AG04450 (cell line): ENCODE measurements at places on chromosomes 5 and 9.
A peak's percentile ranks its signal among the peaks of the same experiment; 100 is the strongest.

DNA sequence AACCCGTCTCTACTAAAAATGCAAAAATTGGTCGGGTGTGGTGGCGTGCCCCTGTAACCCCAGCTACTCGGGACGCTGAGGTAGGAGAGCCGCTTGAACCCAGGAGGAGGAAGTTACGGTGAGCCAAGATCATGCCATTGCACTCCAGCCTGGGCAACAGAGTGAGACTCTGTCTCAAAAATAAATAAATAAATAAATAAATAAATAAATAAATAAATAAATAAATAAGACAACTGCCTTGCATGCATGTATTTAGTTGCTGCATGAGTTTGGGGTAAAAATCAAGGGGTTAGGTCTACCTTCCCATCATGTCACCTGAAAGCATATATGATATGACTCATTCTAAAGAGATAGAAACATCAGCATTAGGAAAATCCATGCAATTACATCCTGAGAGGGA is 254.0 kb downstream of the ADAMTSL1 start:
- no peak for DNase-seq

- DNase-seq: no peak
Measured at GRCh38 chr9:93297659-93298497, 113.9 kb downstream of the WNK2 start.

DNA sequence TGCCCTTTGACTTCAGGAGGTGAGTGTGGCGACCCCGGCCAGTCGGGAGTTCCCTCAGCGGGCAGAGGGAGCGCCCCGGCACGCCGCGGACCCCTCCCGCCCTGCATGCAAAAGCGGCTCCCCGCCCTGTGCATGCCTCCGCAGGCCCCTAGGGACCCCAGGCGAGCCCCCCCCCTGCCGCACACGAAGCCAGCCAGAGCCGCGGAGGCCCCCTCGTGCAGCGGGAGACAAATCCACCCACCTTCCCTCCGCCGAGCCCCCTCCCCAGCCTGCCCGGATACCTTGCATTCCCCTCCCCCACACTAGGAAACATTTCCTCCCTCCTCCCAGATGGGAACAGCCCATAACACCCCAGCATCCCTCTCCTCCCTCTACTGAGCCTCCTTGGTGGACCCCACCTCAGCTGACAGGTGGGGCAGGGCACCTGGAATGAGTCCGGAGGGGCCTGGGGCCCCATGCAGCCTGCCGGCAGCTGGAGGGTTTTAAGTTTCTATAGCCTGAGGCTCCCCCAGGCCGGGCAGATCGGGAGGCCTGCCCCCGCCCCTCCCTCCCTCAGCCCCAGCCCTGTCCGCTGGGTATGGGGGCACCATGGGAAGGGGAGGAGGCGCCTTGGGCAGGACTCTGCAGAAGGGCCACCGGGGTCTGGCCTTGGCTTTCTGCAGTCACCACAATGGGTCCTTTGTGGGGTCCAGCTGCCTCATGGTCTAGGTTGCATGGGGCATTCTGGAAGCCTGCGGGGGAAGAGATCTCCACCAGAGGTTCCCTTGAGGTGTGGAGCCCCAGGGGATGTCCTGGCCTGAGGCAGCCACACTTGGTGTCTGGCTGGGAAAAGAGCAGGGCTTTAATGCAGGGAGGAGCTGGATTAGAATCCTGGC is 601 bp downstream of the ERGIC1 start:
- DNase-seq: no peak

- no peak for DNase-seq
Measured at GRCh38 chr5:76332611-76333205, 70.4 kb upstream of the IQGAP2 start.

DNA sequence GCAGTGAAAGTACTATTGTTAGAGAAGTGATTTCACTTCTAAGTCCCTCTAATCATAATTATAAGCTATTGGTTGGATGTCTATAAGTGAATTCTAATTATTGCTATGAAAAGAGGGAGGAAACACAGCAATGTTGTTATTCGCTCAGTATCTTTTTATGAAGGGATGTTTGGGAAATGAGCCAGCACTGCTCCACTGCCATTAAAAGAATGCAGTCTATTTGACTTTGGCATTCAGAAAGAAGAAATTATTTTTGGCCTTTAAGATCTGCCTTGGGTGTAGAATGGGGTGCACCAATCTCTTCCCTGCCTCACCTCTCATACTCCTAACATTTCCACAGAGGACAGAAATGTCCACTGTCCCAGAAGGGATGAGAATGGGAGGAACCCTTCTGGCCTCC is 332.0 kb downstream of the SPATA31D1 start:
- no peak for DNase-seq

DNA sequence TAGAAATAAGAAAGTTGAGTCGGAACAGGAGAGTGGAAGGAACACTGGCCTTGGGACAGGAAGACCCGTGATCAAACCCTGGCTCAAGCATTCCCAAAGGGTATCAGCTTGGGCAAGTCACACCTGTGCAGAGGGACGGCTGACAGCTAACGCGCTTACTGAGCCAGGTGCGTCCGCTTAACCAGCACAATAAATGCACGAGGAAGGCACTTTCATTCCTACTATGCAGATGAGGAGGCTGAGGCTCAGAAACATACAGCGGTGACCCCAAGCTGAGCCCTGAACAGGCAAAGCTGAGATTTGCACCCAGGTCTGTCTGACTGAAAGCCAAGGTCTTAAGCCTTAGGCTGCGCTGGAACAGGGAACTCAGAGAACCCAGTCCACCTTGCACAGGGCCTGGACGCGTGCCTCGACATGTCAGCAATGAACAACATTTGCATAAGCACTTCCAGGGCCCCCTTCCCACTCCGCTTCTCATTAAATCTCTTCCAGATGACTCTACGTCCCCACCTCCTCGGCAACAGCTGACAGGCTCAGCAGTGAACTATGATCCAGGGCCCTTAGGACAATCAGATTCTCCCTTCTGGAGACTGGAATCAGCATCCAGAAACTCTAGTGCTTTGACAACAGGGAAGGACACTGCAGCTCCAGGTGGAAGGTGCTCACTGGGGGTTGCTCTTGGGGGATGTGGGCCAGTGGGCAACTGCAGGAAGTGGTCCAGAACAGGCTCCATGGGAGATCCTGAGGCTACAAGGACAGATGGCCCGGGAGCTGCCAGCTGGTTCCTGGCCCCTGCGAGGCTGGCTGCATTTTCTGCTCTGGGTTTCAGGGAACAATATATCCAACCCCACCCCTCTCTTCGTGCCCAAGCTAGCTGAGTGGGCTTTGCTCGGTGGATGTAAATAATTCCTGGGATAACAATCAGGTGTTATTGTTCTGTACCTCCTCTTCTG is 35.2 kb downstream of the SH3PXD2B start:
- DNase-seq: no peak

DNA sequence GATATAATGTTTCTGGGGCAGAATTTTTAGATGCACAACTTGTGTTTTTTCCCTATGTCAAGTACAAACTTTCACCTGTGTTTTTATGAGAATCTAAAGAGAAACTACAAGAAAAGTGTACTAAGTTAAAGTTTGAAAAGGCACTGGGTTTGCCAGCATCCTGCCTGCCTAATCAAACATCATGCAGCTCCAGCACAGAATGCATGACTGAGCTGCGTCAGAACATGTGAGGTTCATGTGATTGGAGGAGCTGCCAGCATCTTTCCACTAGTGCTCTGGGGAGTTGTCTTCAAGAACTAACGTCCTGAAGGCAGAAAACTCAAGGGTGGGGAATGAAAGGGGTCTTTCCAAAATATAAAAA is 46.1 kb upstream of the RIC1 start:
- DNase-seq: peak; percentile 56

DNA sequence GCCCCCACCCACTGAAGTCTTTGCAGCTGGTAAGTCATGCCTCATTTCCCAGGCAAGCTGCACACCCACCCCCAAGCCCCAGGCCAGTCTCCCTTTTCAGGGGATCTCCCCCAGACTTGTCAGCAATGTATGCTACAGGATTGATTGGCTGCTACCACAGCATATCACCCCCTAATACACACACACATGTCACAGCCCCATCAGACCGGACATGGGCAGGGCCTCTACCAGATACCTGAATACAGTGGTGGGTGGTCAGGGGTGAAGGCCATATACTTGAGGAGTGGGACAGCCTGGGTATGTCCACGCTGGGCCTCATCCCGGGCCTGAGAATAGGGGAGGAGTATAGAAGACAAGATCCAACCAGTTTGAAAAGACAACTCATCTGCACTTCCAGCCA is 63.4 kb upstream of the ARAP3 start:
- DNase-seq: no peak

DNA sequence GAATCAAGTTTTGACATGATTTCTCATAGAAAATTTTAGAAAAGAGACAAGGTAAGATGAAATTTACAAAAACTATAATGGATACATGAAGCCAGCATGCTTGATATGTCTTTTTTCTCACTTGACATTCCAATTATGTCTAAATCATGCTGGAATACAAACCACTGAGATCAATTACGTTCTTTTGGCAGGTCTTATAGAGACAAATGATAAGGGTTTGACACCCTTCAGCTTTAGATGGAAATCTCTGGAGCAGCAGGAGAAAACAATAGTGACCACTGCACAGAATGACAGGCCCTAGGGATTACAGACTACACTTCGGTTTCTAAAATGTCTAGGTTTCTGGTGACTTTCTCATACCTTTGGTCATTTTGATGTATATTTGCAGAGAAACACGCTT is 342.9 kb downstream of the TRPM3 start:
- no peak for DNase-seq

GRCh38 chr5:7794823-7795222 is 56.1 kb downstream of the CFAP90 start:
- no peak for DNase-seq

GRCh38 chr5:34685485-34686165 is 29.5 kb downstream of the RAI14 start:
- DNase-seq: no peak

GRCh38 chr5:174737330-174737729 is 12.9 kb downstream of the MSX2 start:
- DNase-seq: no peak

DNA sequence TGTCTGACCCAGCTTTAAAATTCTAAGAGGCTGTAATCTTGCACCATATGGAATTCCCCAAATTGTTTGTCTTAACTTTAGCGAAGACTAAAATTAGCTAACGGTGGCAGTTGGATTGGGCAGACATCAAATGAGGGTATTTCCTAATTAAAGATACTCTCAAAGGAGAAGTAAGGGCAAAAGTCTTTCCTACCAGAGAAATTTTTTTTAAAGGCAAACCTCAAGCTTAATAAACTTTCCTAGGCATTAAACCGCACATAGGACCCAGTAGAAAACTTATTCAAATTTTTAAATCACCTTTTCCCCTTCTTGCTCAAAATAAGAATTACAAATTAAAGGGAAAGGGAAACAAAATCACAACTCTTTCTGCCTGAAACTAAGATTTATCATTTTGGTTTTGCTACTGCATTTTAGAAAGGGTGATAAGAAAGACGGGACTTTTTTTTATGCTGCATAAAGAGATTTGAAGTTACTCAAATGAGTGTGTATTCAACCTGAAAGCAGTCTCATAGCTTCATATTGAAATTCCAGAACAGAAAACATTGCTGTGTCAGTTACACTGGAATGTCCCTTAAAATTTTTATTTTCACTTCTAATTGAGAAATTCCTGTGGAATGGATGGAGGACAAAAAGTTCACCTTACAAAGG is 189.1 kb upstream of the PTGER4 start:
- DNase-seq: no peak

DNA sequence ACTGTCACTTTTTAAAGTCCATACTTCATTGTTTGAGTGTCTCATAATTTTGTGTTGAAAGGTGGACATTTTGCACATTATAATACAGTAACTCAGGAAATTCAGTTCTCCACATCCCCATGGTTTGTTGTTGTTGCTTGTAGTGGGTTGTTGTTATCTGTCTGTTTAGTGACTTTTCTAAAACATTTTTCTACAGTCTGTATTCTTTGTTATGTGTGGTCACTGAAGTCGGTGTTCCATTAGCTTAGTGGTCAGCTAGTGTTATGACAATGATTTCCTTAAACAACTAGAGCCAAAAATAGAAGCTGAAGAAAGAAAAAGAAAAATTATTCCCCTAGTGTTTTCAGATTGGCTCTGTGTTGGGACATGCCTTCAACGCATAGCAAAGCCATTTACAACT is 5.6 kb upstream of the IL33 start:
- no peak for DNase-seq

DNA sequence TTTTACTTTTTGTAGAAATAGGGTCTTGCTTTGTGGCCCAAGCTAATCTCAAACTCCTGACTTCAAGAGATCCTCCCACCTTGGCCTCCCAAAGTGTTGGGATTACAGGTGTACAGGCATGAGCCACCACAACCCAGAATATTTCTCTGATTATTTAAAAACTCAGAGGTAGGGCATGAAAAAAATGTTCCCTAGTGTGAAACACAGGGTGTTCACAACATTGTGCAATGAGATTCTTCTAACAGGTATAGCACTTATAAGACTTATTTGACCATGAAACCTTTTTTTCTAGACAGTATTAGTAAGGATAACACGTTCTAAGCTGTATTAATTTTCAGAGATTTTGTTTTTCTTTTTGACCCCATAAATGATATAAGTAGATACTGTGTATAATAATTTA is 13.1 kb upstream of the PTGER4 start:
- no peak for DNase-seq

DNA sequence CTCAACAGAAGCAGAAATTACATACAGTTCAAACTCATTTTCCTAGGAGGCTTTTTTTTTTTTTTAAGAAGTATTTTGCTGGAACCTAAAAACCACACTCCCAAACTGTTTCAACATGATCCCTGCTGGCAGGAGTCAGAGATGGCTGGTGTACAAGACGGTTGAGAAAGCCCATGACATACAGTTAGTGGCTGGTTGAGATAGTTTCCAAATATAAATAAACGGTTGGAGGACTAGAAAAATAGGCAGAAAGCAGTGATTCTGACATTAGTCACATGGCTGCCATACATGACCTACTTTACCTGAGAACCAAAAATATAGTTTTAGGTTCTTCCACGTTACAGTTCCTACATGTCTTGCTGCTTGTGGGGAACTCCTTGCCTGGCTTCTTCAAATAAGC is 31.7 kb upstream of the BASP1 start:
- peak; percentile 84 for DNase-seq

DNA sequence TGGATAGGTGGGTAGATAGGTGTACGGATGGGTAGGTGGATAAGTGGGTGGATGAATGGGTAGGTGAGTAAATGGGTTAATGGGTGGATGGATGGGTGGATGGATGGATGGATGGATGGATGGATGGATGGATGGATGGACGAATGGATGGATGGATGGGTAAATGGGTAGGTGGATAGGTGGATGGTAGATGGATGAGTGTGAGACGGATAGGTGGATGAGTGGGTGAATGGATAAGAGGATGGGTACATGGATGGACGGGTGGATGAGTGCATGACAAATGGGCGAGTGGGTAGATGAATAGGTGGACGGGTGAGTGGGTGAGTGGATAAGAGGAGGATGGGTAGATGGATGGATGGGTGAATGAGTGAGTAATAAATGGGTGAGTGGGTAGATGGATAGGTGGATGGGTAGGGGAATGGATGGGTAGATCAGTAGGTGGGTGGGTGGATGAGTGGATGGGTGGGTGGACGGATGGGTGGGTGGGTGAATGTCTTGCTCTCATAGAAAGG is 179.2 kb downstream of the FGF18 start:
- no peak for DNase-seq
